Upper lobe of right lung (tissue), 1 donor: ENCODE measurements at places on chromosomes 4 and X. TPM values are rescaled to one million over a fixed set of nuclear protein-coding genes. Genes with fewer than 3 reads are reported as not detected.

DNA sequence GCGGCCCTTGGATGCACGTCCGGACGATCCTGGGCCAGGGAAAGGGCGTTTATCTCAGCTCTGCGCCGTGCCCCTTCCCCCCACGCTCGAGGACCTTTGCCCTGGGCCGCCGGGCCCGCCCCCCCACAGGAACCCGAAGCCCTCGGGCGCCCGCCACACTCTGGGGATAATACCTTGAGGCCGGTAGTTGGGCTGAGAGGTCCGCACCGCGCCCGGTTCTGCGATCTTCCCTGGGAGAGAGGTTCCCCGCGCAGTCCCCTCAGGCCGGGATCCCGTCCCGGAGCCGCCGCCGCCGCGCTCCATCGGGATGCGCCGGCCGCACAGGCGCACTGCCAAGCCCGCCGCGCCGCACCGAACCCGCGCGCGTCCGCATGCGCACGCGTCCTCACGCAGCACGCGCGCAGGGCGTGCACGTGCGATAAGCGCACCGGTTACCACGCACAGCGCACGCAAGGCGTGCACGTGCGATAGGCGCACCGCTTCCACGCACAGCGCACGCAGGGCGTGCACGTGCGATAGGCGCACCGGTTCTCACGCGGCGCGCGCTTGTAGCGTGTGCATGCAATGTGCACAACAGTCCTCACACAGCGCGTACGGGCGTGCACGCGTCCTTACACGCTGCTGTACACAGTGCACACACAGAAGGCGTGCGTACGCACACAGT, at the start of gene MAP7D2:
MAP7D2 (minus strand) TSS at position 331 of the 664 bp plus-strand sequence; CDS start at position 303, 28 bp downstream.
- DNase-seq, result no peak

The ETDB gene
- not detected for total RNA-seq

The MAGEC2 gene
- total RNA-seq, result not detected

- no peak for DNase-seq
These were observed 505.6 kb downstream of the RAPGEF2 start for GRCh38 chr4:159608436-159608835.

- no peak for DNase-seq
These were observed 53.8 kb downstream of the CPLX1 start for GRCh38 chr4:772118-772517.

The SLC9B1 gene
- total RNA-seq, result 1.2 TPM

The ADH1C gene
- 6.8 TPM for total RNA-seq

DNA sequence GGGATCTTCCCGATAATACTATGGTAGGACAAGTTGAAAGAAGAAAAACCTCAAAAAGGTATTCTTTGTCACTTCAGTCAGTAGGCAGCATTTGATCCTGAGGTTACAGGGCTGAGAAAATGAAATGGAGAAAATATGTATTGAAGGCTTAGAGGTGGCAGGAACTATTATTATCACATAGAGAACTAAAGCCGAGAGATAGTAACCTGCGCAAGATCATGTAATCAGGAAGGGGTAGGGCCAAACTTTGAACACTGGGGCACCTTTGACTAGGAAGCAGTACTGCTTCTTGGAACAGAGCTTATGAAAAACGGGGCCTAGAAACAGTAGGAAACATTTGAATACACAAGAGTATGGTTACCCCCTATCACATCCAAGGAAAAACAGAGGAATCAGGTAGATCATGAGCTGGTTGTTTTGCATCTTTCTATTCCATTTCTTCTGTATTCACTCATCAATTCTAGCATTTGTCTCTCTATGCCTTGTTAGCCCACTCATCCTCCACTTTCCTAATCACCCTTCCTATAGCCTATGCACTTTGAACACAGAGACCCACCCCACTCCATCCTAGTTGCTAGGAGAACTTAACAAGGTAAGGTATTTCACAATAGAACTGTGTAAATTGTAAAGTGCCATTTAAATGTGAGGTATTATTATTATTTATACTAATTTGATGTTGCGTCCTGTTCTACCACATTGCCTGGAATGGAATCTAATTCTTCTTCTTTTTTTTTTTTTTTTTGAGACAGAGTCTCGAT, 34.6 kb upstream of the SLC9A7 start:
- DNase-seq, result no peak

GRCh38 chr4:3401436-3402171, 40.2 kb upstream of the HGFAC start:
- DNase-seq, result peak; percentile 42

- DNase-seq, result no peak
These were observed 44.3 kb downstream of the TBC1D9 start for GRCh38 chr4:140711910-140712309.

The HTN1 gene
- total RNA-seq, result not detected

- DNase-seq, result no peak
These were observed 183.1 kb upstream of the TTC29 start for GRCh38 chr4:147128787-147129186.

DNA sequence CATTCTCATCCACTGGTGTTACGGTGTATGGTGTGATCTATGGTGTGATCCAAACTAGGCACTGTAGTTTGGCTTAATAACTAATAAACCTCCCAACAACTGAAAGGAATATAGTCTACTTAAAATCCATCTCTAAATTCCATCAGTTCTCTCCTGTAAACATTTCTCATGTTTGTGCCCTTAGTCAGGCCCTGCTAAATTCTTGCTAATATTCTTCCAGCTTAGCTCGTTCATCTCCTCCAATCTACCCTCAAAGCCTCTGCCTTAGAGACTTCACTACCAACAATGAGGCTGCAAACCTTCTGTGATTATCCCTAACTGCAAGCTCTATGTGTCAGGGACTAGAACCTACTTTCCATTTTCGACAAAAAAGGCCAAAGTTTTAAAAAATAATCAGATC, 28.1 kb downstream of the ZAR1 start:
- no peak for DNase-seq

GRCh38 chrX:13732246-13733067, 2.0 kb downstream of the TRAPPC2 start:
- DNase-seq, result no peak

The MAOB gene
- 38.9 TPM for total RNA-seq

GRCh38 chr4:183823434-183823833, 81.7 kb upstream of the STOX2 start:
- DNase-seq, result no peak

DNA sequence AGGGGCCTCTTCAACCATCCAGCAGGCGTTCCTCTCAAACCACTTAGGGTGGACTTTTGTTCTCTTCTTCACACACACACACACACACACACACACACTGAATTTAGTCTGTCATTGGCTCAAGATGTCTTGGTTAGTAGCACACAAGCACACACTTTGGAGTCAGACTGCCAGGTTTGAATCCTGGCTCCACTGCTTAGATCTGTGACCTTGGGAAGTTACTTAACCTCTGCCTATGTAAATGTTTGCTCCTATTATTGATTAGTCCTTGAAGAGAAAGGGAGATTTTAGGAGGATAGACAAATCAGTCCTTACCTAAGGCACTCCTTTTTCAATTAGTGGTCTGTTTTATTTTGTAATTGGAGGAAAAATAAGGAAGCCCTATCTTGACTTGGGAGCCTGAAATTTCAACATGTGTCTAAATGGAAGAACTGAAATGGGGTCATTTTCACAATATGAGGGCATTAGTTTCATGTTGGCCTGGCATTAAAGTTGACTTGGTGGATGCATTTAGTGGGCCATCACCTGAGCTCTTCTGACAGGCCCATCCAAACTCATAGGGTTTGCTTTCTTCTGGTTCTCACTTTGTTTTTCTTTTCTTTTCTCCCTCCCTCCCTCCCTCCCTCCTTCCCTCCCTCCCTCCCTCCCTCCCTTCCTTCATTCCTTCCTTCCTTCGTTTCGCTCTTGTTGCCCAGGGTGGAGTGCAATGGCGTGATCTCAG, 13.3 kb upstream of the TMEM131L start:
- no peak for DNase-seq

The ZMAT1 gene
- 8.4 TPM for total RNA-seq

DNA sequence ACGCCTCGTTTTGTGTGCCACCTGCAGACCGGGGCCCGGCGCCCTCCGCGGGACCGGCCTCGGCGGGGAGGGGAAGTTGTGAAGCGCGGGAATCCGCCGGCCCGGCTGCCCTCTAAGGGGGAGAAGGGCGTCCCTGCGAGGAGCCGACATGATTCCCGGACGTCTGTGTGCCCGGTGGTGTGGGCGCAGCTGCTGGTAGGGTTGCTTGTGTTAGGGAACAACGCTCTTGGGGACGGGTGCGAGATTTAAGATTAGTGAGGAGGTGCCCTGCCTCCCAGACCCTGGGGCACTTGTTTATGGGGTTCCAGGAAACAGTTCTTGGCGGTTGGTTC, 627 bp downstream of the CDKN2AIP start:
- DNase-seq, result peak; percentile 82

DNA sequence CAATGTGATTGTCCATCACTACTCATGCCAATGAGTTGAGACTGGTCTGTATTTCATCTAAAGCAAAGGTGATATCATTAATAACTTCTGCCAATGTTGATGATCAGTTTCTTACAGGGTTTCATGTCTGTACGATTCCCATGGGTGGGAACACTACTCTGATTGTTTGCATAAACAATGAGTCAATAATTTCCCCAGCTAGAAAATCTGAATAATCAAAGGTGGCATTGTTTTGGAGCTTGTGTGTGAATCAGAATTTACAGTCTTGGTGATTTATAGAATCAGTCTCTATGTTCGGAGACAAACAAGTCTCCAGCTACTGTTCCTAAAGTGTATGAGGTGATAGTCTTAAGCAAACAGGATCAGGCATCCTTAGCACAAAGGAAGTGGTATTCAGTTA, 35.5 kb upstream of the PARM1 start:
- DNase-seq, result no peak

- DNase-seq, result no peak
These were observed 144.0 kb upstream of the ATOH1 start for GRCh38 chr4:93684571-93684970.

The UBE2K gene
- 51.4 TPM for total RNA-seq

The SOX3 gene
- not detected for total RNA-seq

GRCh38 chr4:100391086-100391485, 126.7 kb downstream of the EMCN start:
- DNase-seq, result no peak

- no peak for DNase-seq
These were observed 98.2 kb upstream of the PGRMC2 start for GRCh38 chr4:128385683-128386304.

GRCh38 chr4:167233685-167234315, 494 bp downstream of the SPOCK3 start:
- peak; percentile 57 for DNase-seq

The ANTXR2 gene
- total RNA-seq, result 67.4 TPM

The CSAG3 gene
- not detected for total RNA-seq

The MAGED4 gene
- 2.1 TPM for total RNA-seq

The FGF5 gene
- not detected for total RNA-seq

DNA sequence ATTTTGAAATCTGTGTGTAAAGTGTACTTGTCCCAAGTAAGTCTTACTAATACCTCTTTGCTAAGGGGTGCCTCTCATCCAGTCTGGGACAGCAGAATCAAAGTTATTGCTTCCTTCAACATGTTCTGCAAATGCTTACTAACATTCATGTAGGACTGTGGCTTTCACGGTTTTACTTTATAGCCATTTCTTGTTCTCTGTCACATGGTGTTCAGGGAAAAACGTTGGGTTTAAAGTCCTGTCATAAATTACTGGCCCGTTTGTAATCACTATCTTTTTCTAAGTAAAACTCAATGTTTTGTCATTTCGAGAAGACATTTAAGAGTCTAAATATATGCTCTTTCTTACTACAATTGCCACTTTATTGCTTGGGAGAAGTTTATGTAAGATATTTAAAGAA, 321.1 kb downstream of the STIM2 start:
- no peak for DNase-seq

- DNase-seq, result no peak
These were observed 33.4 kb upstream of the KLHL34 start for GRCh38 chrX:21691512-21692018.

DNA sequence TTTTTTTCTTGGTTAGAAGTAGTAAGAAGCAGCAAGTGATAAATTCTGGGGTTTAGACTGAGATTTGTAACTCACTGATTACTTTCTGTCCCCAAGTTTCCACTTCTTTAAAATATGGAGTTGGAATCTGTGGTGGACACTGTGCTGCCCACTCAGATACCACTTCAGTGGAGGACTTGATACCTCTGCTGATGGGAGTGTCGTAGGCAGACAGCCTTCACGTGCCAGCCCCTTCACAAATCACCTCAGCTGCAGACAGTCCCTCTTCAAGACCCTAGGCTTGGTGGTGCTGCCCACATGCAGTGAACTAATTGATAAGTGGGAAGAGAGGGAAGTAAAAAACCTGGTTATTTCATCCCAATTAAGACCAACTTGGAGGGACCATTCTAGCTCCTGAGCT, 139.5 kb downstream of the PDLIM5 start:
- no peak for DNase-seq

The RGS12 gene
- 58.2 TPM for total RNA-seq

DNA sequence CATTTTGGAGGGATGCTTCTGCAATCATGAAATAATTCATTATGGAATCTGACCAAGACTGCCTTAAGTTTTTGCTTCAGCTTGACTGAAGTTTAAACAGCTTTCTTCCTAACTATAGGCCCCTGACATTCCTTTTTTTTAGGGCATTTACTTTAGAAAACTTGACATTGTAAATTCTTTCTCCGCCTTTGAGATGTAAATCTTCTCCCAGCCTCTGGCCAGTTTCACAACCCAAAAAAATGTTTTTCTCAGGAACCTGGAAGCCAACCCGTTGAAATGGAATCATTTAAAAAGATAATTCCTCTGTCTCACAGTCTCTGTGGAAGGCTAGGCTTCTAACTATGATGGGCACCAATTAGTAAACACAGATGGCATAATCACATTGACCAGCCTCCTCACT, 710.4 kb upstream of the PABPC4L start:
- no peak for DNase-seq

DNA sequence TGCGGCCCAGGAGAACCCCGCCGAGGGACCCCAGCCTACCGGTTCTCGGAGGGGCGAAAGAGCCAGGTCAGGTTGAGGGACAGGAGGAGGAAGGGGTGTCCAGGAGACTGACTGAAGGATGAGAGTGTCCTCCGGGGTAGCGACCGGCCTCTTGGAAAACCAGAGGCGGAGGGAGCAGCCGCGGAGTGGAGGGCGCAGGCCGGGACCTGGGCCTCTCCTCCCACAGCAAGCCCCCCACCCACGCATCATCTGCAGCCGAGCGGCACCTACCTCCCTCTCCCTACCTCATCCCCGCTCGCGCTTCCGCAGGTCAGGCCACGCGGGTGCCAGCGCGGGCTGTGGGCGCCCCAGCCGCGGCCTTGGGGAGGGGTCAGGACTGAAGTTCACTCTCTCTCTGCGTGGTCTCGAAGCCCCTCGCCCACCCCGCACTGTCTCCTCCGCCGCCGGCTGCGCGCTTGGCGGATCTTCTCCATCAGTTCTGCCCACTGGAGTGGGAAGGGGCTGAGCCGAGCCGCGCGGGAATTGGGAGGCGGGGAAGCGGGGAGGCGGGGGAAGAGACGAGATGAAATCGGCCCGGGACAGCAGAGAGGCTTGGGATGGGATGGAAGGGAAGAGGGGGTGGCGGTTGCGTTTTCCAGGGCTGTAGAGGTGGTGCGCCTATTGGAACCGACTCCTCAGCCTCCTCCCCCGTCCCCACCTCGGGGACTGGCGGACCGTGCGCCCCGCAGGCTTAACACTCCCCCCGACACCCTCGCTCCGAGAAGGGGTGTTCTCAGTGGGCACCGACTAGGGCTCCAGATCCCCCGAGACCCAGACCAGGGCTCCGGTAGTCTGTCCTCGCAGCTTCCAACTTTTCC, 1.8 kb downstream of the NLGN4X start:
- DNase-seq, result no peak

The PABPC1L2A gene
- not detected for total RNA-seq

GRCh38 chr4:4642496-4643000, 100.7 kb upstream of the STX18 start:
- DNase-seq, result no peak

The CDS1 gene
- total RNA-seq, result 25.1 TPM

The PHOX2B gene
- total RNA-seq, result not detected
